ENCODE measurements at places on chromosomes 7 and 10.

GRCh38 chr7:132580717-132581285 lies 4.5 kb upstream of the PLXNA4 start:
- DNase-seq = peak; percentile 15

- no peak for DNase-seq
These were observed 56.5 kb upstream of the ORC5 start for GRCh38 chr7:104264285-104264684.

DNA sequence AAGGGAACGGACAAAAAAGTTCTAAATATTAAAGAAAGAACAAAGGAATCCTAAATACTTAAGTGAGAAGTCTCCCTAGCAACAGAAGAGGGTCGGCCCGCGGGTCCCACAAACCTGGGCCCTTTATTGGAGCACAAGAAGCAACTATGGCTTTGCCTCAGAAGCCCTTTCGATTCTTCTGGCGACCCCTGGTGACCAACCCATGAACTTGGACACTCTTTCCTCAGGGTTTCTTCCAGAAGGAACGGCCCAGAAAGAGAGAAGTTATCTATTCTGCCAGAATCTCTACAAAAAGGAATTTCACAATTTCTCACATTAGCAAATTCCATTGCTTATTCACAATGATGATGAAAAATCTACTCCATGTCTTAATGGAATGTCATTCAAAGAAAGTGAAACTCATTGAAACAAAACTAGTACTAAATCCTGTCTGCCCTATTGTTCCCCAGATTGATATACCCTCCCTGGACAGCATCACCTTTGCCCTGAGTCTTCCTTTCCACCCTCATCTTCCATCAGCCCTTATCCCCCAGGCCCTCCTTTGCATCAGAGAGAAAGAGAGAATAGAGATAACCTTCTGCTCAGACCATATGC lies 43.7 kb downstream of the CPVL start:
- no peak for DNase-seq

DNA sequence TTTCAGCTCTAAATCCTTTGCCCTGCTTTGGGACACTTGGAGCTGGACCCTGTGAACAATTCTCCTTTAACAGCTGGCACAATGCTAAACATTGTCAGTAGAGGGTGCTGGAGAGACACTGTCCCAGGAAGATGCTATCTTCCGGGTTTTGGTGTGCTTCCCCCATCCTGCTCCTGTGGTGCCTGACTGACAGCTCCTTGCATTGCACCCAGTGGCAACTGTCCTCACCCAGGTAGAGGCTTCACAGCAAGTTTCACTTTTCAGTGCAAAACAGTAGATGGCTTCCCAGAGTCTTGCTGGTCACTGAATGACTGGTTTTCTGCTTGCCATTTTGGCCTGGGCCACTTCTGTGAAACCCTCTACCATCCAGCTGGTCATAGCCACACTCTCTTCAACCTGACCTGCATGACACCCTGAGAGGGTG lies 77.3 kb downstream of the CDC14C start:
- DNase-seq = peak; percentile 26

- DNase-seq = no peak
These were observed 72.9 kb downstream of the ARHGAP21 start for GRCh38 chr10:24650669-24651391.

- no peak for DNase-seq
These were observed 6.8 kb upstream of the PARD3 start for GRCh38 chr10:34821587-34822585.

- DNase-seq = no peak
These were observed 275.2 kb downstream of the PHTF2 start for GRCh38 chr7:78073609-78074382.

GRCh38 chr10:31142026-31142425 lies 110.4 kb upstream of the ZNF438 start:
- no peak for DNase-seq

GRCh38 chr10:63171255-63171855 lies 38.2 kb downstream of the NRBF2 start:
- DNase-seq = no peak

GRCh38 chr7:151178831-151179230 lies 8.2 kb downstream of the ASB10 start:
- DNase-seq = no peak

- DNase-seq = no peak
These were observed 129.5 kb downstream of the GRM8 start for GRCh38 chr7:127123220-127123619.

DNA sequence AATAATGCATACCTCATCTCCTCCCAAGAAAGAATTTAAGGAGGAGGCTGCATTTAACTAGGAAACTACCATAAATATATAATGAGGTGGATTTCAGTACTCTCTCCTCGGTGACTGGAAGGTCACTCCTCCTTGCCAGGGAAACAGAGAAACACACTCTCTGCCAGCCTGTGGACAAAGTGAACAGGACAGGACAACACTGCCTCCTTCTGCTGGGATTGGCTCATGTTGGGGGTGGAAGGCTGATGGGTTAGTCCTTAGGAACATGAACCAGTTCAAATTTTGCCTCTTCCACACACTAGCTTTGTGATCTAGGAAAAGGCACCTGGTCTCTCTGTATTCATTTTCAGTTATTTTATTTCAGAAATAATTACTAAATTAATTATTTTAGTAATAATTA lies 50.6 kb upstream of the STEAP4 start:
- no peak for DNase-seq

GRCh38 chr10:132652936-132653590 lies 115.5 kb downstream of the INPP5A start:
- no peak for DNase-seq

DNA sequence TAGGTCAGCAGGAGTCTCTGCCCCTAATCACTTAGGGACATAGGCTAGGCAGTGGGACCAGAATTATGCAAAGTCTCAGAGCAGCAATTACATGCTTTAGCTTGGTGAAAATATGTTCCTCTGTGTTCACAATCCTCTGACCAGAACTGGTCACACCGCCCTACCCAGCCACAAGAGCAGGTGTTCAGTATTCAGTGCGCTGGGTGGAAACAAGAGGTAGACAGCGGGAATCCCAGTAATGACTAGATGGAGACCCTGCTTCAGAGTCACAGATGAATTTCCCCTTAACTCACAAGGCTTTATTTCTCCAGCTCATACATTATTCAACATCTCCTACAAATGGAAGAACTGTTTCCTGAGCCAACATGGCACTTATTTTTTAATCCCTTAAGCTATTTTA lies 763.7 kb upstream of the POM121L12 start:
- no peak for DNase-seq

DNA sequence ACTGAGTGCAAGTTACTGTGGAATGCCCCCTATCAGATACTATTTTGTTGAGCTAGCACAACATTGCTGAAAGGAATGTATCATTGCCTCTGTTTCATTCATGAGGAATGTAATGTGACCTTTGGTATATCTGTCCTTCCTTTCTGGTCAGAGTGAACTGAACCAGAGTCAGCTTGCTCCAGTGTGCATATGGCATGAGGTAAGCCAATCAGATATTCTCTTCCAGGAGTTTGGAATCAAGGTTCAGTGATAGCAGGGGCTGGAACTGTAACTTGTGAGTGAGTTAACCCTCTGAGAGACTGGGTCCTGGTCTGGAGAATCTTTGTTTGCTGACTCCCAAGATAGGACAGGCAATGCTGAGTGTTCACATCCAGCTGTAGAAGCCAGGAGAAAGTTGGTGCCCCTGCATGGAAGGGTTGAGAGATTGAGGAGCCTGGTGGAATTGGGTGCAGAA lies 45.3 kb upstream of the OSBPL3 start:
- no peak for DNase-seq
